ENCODE measurements at places on chromosomes 6 and 20. TPM values are rescaled to one million over a fixed set of nuclear protein-coding genes. Genes with fewer than 3 reads are reported as not detected.

- no peak for DNase-seq
- peaks cover 33% of the 10 kb centered on the region for H3K36me3 ChIP-seq
- no peaks in the 10 kb centered on the region for H3K27me3 ChIP-seq
- H3K4me1 ChIP-seq: peaks cover 10% of the 10 kb centered on the region
- H3K4me3 ChIP-seq: no peak overlapping the region
These were observed 42.8 kb upstream of the PLCG1 start for GRCh38 chr20:41094353-41095055.

GRCh38 chr6:45687570-45687969 is 309.8 kb upstream of the SUPT3H start:
- no peak for DNase-seq
- no peaks in the 10 kb centered on the region for H3K36me3 ChIP-seq
- no peak overlapping the region for H3K4me3 ChIP-seq
- H3K27ac ChIP-seq: no peak overlapping the region

The IYD gene
- polyA plus RNA-seq: 2.3 TPM

GRCh38 chr20:14049111-14049510 is 53.8 kb downstream of the MACROD2 start:
- no peak for DNase-seq
- H3K4me3 ChIP-seq: no peak overlapping the region
- H3K27me3 ChIP-seq: no peaks in the 10 kb centered on the region
- H3K36me3 ChIP-seq: no peaks in the 10 kb centered on the region
- H3K4me1 ChIP-seq: peaks cover 2% of the 10 kb centered on the region

- no peak overlapping the region for H3K4me3 ChIP-seq
- no peak for DNase-seq
- H3K27me3 ChIP-seq: no peaks in the 10 kb centered on the region
- peak overlapping the region; percentile 53 for H3K27ac ChIP-seq
- no peaks in the 10 kb centered on the region for H3K36me3 ChIP-seq
- H3K4me1 ChIP-seq: peaks cover 17% of the 10 kb centered on the region
These were observed 447.5 kb upstream of the HSF2 start for GRCh38 chr6:121951918-121952379.

DNA sequence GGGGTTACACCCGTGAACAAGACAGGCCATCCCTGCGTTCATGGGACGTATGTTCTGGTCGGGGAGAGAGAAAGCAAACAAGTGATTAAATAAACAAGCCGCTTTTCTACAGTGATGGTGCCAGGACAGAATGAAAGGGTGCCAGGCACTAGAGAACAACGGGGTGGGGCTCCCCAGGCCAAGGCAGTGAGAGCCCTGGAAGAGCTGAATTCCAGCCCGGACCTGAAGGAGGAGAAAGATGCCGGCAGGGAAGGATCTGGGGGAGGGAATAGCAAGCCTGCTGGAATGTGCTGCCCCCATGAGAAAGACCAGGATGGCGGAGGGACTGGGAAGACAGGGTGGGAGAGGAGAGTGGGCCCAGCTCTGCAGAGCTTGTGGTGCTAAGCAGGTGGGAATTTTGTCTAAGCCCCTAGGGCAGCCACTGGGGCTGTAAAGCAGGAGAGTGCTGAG is 7.5 kb downstream of the SNAI1 start:
- no peaks in the 10 kb centered on the region for H3K27me3 ChIP-seq
- H3K4me3 ChIP-seq: no peak overlapping the region
- H3K36me3 ChIP-seq: no peaks in the 10 kb centered on the region
- H3K4me1 ChIP-seq: peaks cover 49% of the 10 kb centered on the region

DNA sequence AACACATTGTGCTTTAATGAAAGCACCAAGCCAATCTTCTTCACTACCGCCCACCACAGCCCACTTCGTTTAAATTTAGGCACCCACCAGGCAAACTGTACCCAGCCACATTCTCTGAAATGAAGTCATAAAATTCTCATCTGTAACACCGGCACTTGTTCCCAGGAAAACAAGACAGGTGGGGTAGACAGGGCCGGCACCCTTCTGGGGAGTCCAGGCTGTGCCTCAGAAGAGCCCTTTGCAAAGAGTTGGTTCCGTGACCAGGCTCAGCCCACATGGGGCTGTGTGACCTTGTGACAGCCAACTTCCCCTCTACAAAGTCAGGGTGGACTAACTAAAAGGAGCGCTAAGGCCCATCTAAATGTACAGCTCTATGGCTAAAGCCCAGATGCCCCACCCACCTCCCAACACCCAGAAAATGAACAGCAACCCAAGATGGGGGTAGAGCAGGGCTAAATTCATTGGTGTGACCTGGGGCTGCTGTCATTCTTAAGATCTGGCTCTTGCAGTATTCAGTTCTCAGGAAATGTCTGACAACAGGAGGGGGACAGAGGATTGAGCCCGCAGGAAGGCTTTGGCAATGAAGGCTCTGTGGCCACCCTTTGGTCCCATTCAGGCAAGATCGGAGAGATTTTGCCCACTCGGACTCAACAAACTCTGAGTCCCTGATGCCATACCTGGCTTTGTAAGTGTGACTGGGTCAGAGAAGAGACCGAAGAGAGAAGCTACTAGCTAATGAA is 56.7 kb downstream of the TRERF1 start:
- no peaks in the 10 kb centered on the region for H3K36me3 ChIP-seq
- no peak overlapping the region for H3K27ac ChIP-seq
- DNase-seq: no peak
- H3K4me3 ChIP-seq: no peak overlapping the region
- H3K4me1 ChIP-seq: no peaks in the 10 kb centered on the region

- H3K27me3 ChIP-seq: no peaks in the 10 kb centered on the region
- H3K27ac ChIP-seq: no peak overlapping the region
- no peak for DNase-seq
- H3K4me1 ChIP-seq: no peaks in the 10 kb centered on the region
These were observed 40.4 kb upstream of the GFRAL start for GRCh38 chr6:55286824-55287223.

DNA sequence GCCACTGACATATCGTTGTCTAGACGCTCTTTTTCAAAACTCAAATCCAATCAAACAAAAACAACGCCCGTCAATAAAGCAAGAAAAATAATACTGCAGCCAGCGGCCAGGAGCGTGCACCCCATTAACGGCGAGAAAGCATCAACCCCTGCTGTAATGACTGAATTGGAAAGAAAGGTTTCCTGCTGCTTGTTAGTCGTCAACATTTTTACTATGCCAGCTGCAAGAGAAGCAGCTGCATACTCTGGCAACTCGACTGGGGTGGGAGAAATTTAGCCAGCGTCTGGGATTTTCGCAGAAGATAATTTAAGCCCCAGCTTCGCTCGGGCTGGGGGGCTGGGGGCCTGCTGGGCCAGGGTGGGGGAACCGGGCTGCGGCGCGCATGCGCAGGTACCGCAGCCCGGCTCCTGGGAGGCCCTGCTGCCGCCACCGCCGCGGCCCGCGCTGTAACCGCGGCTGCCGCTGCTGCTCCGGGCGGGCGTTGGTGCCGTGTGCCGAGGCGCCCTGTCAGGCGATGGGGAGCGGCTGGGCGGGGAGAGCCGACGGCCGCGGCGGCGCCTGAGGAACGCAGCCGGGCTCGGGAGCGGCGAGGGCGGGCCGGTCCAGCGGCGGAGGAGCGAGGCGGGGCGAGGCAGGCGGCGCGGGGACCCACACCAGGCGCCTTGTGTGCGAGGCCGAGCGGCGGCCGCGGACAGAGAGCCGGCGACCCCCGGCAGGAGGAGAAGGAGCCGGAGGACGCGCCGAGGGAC is 732 bp upstream of the STXBP5 start:
- peaks cover 33% of the 10 kb centered on the region for H3K4me1 ChIP-seq
- H3K36me3 ChIP-seq: no peaks in the 10 kb centered on the region
- peak overlapping the region; percentile 97 for H3K27ac ChIP-seq
- peak overlapping the region; percentile 88 for H3K4me3 ChIP-seq
- DNase-seq: peak; percentile 82

DNA sequence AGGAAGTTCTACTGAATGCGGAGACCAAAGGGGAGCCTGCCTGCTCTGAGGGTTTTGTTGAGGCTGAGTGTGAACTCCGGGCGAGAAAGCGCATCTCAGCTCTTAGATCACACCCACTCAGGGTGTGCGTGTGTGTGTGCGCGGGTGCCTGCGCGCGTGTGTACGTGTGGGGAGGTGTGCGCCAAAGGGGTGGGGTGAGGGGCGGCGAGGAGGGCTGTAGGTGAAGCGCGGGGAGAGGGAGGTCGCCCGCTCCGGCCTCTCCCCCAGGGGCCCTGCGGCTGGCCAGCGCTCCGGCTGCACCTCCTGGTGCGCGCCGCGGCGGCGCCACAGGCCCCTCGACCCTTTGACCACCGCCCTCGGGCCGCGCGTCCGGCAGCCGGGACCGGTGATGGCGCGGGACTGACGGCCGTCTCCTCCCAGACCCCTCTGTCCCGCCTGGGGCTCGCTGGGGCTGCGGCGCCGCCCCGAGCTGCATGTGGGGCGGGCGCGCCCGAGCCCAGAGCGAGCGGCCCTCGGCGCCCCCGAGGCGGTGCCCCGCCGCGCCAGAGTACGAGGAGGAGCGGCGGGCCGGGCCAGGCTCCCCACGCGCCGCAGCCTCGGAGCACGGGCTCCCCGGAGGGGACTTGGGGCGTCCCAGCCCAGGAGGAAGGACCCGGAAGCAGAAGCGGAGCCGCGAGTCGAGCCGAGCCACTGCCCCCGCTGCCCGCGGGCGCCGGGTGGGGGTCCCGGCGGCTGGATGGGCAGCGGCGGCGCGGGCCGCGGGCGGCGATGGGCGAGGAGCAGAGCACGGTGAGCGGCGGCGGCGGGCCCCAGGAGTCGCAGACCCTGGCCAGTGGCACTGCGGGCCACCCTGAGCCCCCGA is at the start of gene RNF217:
TSS of gene RNF217 (plus strand) at position 661 of the 862 bp plus-strand sequence. CDS start at position 769, 108 bp downstream.
- no peaks in the 10 kb centered on the region for H3K36me3 ChIP-seq
- H3K4me1 ChIP-seq: peaks cover 37% of the 10 kb centered on the region
- peak within 1 kb of the TSS; percentile 99 for H3K27ac ChIP-seq
- peak; percentile 90 for DNase-seq

GRCh38 chr6:153625089-153625488 is 414.0 kb upstream of the OPRM1 start:
- H3K4me1 ChIP-seq: no peaks in the 10 kb centered on the region
- no peak for DNase-seq
- H3K27ac ChIP-seq: no peak overlapping the region
- H3K36me3 ChIP-seq: no peaks in the 10 kb centered on the region
- no peaks in the 10 kb centered on the region for H3K27me3 ChIP-seq

GRCh38 chr6:157462956-157463742 is 82.2 kb downstream of the ZDHHC14 start:
- no peak overlapping the region for H3K4me3 ChIP-seq
- no peak for DNase-seq
- no peaks in the 10 kb centered on the region for H3K36me3 ChIP-seq
- H3K4me1 ChIP-seq: no peaks in the 10 kb centered on the region
- no peak overlapping the region for H3K27ac ChIP-seq

- H3K4me3 ChIP-seq: no peak overlapping the region
- no peak for DNase-seq
- H3K27me3 ChIP-seq: no peaks in the 10 kb centered on the region
These were observed 39.1 kb upstream of the ANKEF1 start for GRCh38 chr20:9995510-9996272.

GRCh38 chr20:14775778-14776177 is 438.4 kb upstream of the FLRT3 start:
- no peak overlapping the region for H3K4me3 ChIP-seq
- H3K27me3 ChIP-seq: no peaks in the 10 kb centered on the region
- no peak for DNase-seq
- H3K27ac ChIP-seq: no peak overlapping the region
- H3K36me3 ChIP-seq: no peaks in the 10 kb centered on the region

The HCRTR2 gene
- polyA plus RNA-seq: not detected

DNA sequence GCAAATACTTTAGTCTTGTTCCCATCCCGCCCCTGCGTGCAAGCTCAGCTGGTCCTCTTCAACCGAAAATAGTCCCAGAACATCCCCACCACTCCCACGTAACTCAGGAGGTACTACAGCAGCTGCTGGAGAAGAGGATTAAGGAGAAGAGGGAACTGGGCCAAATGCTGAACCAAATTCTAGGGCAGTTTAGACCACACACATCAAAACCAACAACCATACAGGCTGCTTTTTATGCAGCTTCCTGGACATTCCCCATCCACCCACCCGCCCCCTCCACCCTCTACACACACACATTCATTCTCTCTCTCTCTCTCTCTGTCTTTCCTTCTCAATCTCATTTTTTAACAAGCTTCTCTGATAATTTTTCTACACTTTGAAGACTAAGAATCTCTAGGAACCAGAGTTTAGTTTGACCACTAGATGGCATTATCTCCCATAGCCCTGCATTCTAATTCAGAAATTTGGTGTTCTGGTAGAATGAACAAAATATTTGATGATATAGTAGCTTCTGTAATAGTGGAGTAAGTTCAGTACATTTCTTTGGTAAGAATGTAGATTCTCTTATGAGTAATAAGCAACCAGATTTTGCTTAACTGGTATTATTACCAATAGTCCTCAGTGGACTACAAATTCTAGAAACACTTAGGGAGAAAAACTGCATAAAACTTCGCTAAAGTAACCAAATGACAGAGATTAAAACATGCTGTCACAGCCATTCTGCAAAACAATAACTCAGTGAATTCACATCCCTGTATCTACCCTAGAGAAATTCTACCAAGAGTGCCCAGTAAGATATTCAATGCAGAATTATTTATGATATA is 52.1 kb upstream of the BEND6 start:
- H3K36me3 ChIP-seq: no peaks in the 10 kb centered on the region
- no peak overlapping the region for H3K4me3 ChIP-seq
- DNase-seq: no peak
- H3K27me3 ChIP-seq: no peaks in the 10 kb centered on the region

GRCh38 chr6:139708337-139709199 is 334.1 kb upstream of the CITED2 start:
- H3K27me3 ChIP-seq: no peaks in the 10 kb centered on the region
- no peak overlapping the region for H3K4me3 ChIP-seq
- H3K27ac ChIP-seq: no peak overlapping the region
- H3K36me3 ChIP-seq: no peaks in the 10 kb centered on the region

DNA sequence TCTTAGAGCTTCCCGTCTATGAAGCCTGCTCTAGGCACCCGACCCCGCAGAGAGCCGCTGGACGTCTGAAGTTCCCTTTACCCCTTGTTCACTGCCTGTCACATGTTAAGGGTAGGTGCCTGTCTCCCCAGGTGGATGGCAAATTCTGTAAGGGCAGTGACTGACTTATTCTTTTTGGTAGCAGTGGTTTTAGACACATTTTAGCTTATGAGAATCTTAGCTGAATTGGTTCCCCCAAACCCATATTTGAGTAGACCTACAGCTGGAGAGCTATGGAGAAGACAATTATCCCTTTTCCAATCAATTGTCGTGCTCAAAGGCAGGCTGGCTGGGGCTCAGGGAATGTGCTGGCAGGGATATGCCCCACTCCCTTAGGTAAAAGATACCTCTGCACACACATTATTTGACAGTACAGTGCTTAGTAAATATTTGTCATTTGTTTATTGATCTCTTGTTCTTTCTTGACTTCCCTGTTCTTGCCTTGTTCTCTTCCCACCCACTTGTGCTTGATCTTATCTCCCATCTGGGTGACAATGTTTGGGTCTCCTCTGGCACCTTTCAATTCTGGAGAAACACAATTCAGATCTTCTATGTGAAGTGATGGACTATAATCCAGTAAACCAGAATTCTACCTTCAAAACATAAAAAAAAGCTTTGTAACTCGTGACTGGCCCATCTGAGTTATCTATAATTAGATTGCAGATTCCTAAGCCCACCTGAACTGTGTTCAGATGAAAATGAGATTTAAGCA is 114.3 kb upstream of the SLC2A12 start:
- H3K36me3 ChIP-seq: no peaks in the 10 kb centered on the region
- no peaks in the 10 kb centered on the region for H3K27me3 ChIP-seq
- no peak overlapping the region for H3K4me3 ChIP-seq
- no peak overlapping the region for H3K27ac ChIP-seq
